ENCODE measurements at places on chromosomes 13 and 19.

GRCh38 chr19:46660551-46661019, 397 bp downstream of the DACT3 start:
- DNase-seq: no peak

GRCh38 chr19:18587962-18588610, 512 bp upstream of the REX1BD start:
- no peak for DNase-seq

DNA sequence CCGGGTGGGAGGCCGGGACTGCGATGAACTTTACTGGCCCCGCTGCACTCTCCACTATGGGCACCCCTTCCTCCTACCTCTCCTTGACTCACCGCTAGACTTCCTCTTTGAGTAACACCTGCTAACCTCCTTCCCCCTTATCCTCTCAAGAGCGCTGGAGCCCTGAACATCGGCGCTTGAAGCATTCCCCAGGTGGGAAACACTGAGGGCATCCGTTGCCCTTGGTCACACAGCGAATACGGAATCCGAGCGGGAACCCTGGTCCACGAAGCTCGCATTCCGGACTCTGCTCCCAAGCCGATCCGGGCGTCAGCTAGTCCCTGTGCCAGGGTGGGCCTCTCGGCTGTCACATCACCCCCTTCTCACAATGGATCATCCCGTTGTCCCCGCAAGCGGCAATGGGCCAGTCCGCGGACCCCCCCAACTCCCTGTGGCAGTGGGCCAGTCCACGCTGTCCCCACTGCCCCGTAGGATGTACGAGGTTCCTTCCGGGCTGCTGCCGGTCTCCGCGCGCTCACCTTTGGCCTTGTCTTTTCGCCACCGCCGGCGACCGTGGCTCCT, 4.2 kb downstream of the LIPE start:
- DNase-seq: no peak

DNA sequence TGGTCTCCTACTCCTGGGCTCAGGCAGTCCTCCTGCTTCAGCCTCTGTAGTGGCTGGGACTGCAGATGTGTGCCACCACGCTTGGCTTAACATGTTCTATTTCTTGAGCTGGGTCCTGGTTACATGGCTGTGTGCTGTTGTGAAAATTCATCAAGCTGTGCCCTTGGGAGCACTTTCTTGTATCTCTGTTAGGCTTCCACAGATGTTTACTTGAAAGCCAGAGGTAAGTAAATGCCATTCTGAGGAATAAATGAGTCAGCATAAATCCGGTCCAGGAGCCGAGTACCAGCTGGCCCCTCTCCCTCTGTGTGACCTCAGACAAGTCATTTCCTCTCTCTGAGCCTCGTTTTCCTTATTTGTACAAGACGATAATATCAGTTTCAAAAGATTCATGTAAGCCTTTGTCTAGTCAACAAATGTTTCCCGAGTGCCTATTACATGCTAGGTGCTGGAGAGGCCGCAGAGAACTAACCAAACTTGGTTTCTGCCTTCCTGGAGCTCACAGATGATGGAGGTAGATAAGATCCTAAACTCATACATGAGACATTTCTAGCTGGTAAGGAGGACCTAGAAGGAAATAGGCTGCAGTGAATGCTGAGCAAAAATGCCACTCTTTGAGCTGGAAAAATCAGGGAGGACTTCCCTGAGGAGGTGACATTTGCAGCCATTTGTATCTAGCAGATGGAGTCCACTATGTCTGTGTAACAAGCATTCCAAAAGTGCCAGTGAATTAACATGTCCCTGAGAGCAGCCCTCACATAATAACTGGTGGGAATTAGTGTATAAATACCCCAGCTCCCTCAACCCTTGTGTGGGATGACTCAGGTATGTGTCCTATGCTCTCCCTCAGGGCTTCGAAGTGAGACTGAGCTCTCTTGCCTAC, 2.7 kb upstream of the RASAL3 start:
- no peak for DNase-seq

- no peak for DNase-seq
Observed at GRCh38 chr19:40690050-40690692, at the start of gene NUMBL. TSS of gene NUMBL (minus strand) at chr19:40690651. CDS start at chr19:40690483, 168 bp downstream.

- DNase-seq: no peak
Observed at GRCh38 chr13:79360095-79360494, 46.0 kb downstream of the RBM26 start.

- DNase-seq: no peak
Observed at GRCh38 chr13:61777271-61777670, 361.6 kb upstream of the PCDH20 start.

DNA sequence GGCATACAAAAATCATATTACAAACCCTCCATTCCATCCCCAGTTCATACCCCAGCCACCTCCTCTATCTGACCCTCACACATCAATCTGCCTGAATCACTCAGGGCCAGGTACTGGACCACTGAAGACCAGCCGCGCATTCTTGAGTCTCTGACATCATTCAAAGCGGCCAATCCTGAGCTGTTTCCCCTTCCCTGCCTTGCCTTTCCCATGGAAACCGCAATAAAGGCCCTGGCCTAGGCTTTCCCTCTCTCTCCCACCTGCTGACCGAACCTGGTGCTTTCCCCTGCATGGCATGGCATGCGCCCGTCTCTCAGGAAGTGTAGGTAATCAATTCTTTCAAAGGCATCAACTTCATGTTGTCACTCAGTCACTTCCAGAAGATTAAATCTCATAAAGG, 17.7 kb upstream of the HIF3A start:
- no peak for DNase-seq

DNA sequence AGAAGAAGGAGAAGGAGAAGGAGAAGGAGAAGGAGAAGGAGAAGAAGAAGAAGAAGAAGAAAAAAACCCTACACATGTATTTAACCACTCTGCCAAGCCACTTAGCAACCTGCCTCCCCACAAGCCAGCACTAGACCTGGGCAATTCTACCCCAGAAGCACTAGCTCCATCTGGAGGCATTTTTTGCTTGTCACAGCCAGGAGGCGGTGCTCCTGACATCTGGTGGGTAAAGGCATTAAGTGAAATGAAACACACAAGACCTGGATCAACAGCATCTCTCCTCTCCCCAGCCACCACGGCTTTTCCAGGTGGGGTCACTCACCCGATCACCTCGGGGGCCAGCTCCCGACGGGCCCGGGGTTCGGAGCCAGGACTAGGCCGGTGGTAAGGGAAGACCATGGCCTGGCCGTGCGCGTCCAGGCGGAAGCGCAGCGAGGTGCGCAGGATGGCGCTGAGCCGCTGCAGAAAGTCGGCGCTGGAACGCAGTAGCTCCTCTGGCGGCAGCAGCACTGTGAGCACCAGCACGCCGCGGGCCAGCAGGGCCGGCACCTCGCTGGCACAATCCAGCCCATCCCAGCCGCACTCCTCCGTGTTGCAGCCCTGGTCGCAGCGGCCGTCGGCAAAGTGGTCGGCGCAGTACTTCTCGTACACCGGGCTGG, 26.9 kb downstream of the NOTCH3 start:
- no peak for DNase-seq

- no peak for DNase-seq
Observed at GRCh38 chr19:53182202-53182601, 11.0 kb downstream of the ZNF665 start.

GRCh38 chr19:23772675-23773063, 14.0 kb upstream of the ZNF681 start:
- no peak for DNase-seq

GRCh38 chr13:66795636-66796035, 434.5 kb downstream of the PCDH9 start:
- DNase-seq: no peak

DNA sequence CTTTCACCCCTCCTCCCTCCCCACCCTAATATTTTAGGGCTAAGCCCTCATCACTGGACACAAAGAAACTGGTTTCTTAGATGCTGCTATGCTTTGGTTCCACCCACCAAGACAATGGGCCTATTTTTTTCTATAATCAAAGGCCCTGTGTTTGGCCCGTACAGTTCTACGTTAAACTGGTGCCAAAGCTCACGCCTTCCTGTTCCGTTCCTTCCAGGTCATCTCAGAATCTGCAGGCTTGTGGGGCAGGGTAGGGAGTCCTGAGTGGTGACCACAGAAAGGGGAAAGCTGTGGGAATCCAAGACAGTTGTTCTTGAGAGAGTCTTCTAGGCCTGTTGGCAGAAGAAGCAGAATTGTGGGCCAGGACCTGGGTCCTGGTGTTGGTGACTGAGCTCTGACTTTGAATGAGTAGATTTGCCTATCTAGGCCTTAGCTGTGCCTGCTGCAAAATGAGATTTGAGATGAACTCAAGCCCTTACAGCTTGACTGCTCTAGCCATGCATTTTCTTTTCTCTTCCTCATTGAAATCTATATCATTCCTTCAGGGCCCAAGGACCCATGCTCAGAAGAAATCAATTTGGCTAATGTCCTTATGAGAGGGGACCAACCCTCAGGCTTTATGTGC, 19.1 kb upstream of the CXCL17 start:
- no peak for DNase-seq

DNA sequence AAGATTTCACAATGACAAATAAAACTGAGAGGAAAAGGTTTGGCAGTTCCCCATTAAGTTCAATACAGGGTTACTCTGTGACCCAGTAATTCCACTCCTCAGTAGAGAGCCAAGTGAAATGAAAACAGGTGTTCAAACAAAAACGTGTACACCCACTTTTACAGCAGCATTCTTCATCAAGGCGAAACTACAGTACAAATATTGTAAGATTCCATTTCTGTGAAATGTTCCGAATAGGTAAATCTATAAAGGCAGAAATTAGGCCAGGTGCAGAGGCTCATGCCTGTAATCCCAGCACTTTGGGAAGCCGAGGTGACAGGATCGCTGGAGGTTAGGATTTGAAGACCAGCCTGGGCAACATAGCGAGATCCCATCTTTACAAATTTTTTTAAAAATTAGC, 8.9 kb upstream of the GDF15 start:
- DNase-seq: no peak

GRCh38 chr13:24035411-24035810, 125.1 kb upstream of the SPATA13 start:
- DNase-seq: no peak

GRCh38 chr19:35940078-35940775, 4.1 kb downstream of the LRFN3 start:
- no peak for DNase-seq

DNA sequence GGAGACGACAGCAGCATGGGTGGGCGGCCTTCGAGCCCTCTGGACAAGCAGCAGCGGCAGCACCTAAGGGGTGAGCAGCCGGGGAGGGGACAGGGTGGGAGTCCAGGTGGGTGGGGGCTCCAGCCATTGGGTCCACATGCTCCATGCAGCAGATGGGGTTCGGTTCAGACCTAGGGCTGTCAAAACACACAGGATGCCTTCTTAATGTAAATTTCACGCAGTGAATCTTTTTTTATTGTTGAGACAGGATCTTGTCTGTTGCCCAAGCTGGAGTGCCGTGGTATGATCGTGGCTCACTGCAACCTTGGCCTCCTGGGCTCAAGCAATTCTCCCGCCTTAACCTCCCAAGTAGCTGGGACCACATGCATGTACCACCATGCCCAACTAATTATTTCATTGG, 15.9 kb downstream of the PGLS start:
- no peak for DNase-seq

- DNase-seq: no peak
Observed at GRCh38 chr13:33281951-33282595, 3.5 kb downstream of the STARD13 start.

DNA sequence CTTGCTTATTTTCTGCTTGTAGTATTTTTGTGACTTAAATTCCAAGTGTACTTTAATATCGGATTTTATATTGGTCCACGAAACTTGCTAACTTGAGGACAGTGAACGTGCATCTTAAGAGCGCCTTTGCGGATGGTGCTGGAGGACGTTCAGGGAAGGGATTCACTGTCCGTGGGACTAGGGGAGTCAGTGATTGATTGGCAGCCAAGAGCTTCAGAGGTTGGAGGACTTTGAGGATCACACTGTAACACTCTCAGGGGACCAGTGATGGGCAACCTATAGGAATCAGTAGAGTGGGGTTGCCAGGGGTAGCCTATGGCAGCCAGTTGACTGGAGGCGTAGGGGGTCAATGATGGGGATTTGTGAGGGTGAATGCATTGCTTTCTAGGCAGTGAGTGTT, 516 bp downstream of the ZNF175 start:
- no peak for DNase-seq

DNA sequence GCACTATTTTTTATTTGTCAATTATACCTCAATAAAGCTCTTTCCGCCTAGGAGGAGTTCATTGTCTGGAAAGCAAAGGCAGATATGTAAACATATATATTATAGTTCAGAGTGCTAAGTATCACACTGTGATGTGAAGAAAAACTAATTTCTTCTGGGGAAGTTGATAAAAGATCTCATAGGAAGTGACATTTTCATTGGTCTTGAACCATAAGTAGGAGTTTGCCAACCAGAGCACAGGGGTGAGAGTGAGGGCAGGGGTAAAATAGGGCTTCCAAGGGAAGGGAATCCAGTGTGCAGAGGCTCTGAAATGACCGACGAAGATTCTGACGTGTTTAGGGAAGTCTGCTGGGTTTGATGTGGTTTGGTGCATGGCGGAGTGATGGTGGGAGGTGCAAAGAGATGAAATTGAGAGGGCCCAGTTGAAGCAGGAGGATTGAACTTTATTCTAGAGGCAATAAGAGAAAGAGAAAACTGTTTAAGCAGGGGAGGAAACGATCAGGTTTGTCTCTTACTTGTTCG, 780 bp upstream of the GTF2F2 start:
- DNase-seq: no peak

GRCh38 chr13:42807241-42807640, 25.9 kb downstream of the FAM216B start:
- DNase-seq: no peak

DNA sequence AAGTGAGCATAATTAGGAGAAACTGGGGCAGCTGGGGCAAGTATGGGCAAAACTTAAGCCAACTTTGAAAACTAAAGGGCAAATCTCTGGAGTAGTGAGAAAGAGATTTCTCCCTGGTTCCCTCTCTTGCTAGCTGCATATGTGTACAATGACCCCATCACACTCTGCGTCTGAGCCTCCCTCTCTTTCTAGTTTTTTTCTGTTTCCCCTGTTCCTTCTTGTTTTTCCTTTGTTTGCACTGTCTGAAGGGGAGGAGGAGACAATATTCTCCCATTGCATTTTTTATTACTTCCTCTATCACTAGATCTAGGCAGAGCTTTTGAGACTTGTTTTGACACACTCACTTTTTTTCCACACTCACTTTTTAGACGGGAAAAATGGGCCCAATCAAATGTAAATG, 11.2 kb upstream of the CLDN10 start:
- DNase-seq: no peak

DNA sequence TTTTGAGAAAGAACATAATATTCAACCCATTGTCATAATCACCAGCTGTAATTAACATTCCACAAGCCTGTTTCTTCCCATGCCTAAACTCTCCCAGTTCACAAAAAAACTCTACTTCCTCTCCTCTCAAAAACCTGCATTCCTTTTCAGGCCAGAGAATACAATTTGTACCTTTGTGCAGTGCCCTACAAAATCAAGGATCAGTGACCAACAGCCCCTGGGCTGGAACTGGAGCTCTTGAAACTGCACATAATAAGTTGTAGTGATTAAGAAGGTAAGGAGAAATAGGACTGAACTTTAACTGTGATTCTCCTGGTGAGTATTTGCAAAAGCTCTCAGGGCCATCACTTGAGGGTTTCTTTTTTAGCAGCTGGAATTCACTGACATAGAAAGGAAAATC, 472.7 kb downstream of the RFC3 start:
- no peak for DNase-seq

GRCh38 chr19:4555657-4556561, 3.6 kb downstream of the SEMA6B start:
- no peak for DNase-seq

- DNase-seq: no peak
Observed at GRCh38 chr13:95833126-95833525, 156.2 kb downstream of the DNAJC3 start.
